ENCODE measurements at places on chromosomes 7 and 10.

- no peak for DNase-seq
Observed at GRCh38 chr10:12455766-12456165, 106.4 kb downstream of the CAMK1D start.

GRCh38 chr10:13535346-13535745 lies 6.5 kb upstream of the BEND7 start:
- no peak for DNase-seq

- no peak for DNase-seq
Observed at GRCh38 chr10:127928021-127928806, 21.3 kb downstream of the PTPRE start.

DNA sequence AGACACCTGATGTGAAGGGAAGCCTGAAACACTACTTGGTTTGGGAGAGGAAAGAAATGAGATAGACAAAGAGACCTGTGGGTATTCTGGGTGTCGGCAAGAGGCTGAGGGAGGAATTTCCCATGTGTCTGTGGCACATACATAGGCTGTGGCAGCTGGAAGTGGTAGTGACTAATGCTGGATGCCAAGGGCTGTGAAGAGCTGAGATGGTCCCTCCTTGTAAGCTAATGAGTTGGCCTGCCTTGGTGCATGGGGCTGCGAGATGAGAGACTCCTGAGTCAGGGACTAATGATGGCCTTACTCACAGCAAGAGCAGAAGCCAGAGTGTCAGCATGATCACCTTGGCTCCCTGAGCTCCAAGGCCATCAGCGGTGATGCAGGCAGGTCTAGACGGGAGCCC lies 119.0 kb upstream of the EEPD1 start:
- DNase-seq, result no peak

DNA sequence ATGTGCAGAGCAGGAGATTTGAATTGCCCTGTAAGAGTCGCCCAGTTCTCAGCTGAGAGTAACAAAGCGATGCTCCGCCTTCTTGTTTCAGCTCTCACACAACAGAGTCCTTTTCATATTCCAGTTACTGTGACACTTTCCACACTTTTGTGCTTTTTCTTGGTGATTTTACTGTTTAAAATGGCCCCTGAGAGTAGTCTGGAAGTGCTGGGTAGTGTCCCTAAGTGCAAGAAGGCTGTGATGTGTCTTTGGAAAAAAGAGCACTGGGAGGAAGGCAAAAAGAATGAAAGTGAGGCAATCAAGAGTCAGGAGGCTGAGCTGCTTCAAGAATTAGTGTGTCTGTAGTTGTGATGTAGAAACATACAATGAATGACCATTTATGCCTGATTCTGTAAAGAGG lies 201.2 kb upstream of the SEMA3E start:
- no peak for DNase-seq

- DNase-seq, result no peak
Observed at GRCh38 chr7:38448054-38448453, 174.6 kb upstream of the TARP start.

- DNase-seq, result peak; percentile 58
Observed at GRCh38 chr7:111138193-111138569, 47.3 kb downstream of the LRRN3 start.

DNA sequence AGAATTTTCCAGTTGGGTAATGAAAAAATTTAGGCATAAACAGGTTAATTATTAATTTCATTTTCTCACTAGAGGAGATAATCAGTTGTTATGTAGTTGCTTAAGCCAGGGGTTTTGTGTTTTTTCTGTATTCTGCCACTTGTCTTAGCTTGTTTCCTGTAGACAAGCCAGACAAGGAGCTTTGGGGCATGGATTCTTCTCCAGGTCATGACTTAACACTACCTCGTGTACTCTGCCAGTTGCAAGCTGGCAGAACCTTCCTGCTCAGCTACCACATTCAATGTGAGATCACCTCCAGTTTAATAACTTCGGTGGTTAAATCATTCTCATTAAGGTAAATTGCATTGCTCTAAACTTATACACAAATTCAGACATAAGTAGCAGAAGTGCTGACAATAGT lies 1.8 kb downstream of the CCM2 start:
- no peak for DNase-seq

DNA sequence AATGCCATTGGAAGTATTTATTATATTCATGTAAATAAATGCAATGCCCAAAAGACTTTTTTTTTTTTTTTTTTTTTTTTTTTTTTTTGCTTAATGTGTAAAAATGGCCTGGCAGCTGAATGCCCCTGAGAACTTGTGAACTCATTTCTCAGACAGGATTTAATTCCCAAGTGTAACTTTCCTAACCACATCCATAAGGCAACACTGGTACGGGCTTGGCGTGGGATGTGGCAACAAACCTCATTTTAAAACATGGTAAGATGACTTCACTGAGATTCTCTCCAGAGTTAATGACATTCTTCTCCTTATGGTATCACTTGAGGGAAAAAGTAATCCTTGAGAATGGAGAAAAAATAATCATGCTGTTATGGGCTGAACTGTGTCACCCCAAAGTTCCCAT lies 150.4 kb downstream of the DGKI start:
- no peak for DNase-seq

GRCh38 chr7:47783456-47784223 lies 164.6 kb downstream of the PKD1L1 start:
- DNase-seq, result no peak
